ENCODE measurements at places on chromosomes 4 and X.
A peak's percentile ranks its signal among the peaks of the same experiment; 100 is the strongest.

DNA sequence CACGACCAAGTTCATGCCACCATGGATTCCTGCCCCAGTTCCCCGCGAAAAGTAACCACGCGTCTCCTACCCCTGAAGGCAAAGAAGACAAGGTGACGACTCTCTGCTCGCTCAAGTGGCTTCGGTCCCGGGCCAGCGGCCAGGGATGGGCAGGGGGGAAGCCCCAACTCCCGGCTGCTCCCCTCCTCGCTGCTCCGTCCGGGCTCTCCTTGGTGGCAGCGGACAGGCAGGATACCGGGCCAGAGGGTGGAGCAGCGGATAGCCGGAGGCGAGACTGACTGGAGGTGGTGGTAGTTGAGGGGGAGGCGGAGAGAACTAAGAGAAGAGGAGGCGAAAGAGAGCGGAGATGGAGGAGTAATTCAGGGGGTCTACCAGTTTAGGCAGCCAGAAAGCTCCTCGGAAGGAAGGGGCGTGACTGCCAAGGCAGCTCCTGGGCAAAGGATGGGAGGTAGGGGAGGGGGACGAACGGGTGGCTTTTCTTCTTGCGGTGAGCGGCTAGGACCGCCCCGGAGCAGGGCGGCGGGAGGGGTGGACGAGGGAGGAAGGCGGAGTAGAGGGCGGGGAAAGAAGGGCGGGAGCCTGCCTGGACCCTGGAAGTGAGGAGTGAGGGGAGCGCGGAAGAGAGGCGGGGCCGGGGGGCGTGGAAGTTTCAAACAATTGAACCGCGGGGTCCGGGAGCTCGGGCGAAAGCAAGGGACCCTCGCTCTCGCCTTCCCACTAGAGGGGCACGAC, at the start of gene AMOT:
Gene AMOT, minus strand, starts transcription at position 450 of the 732 bp plus-strand sequence. CDS start 17,705 bp downstream, outside the sequence.
- peak; percentile 75 for DNase-seq

DNA sequence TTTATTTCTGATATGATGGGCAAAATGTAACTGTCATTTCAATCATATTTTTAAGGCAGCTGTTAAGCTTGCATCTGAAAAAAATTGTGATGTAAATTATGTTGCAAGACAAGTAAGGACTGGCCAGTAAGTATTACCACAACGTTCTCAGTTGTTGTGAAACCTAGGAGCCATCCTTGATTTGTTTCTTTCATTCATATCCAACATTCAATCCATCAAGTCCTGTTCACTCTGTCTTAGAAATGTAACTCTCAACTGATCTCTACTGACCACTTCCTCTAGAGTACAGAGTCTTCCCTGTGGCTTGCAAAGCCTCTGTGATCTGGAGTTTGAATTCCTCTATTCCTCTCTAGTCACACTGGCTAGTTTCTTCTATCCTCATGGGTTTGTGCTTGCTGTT, 161.4 kb upstream of the MAD2L1 start:
- DNase-seq, result no peak

DNA sequence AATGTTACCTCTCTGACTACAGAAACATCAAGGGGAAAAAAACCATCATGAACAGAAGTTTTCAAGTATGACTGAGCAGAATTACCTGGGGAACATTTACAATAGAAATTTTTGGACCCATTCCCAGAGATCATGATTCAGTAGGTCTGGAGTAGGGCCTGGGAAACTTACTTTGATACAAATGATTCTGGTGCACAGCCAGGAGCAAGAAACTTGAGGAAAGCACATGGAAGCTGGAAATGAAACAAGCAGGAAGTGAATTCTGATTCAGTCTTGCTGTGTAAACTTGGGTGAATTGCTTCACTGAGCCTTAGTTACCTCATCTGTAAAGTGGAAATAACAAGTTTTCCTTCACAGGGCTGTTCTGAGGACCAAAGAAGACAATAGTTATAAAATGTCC, 192.5 kb upstream of the TAPT1 start:
- DNase-seq, result no peak

- DNase-seq, result no peak
Observed at GRCh38 chr4:187576751-187577150, 418.8 kb upstream of the ZFP42 start.

DNA sequence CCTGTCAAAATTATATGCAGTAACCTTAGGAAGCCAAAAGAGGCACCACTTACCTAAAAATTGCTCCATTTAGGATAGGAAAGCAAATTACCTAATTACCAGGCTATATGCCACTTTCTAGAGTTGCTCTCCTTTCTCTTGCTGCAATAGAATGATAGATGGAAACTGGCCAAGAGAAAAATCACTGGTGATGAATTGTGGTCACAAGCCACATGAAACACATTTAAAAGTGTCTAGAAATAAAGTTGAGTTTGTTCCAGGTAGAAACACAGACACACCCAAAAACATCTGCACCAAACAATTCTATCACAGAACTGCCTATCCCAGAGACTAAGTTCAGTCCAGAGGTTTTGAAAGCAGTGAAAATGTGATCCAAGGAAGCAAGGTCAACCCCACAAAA, 337.7 kb downstream of the PCDH19 start:
- no peak for DNase-seq

GRCh38 chr4:184815046-184815877, 10.5 kb downstream of the ACSL1 start:
- DNase-seq, result peak; percentile 32

DNA sequence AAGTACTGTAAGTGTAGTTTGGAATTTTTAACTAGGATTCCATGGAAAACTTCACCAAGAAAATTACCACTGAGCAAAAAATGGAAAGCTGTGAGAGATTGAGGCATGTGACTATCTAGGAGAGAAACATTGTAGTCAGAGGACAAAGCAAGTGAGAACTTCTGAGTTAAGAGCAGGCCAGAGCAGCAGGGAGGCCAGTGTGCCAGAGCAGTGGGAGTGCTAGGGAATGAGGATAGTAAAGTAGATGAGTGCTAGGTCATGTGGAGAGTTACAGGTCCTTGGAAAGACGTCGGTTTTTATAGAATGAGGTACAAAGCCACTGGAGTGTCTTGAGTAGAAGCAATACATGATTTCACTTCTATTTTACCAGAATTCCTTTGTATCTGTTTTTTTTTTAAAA, 52.7 kb upstream of the FAT4 start:
- no peak for DNase-seq
